Cardiac fibroblast (primary cell): ENCODE measurements at places on chromosomes 6 and 20.

- peak; percentile 53 for DNase-seq
Observed at GRCh38 chr6:73648166-73648565, 5.6 kb downstream of the SLC17A5 start.

GRCh38 chr6:147856687-147857086, 348.2 kb downstream of the SAMD5 start:
- no peak for DNase-seq

GRCh38 chr6:130574146-130574545, 208.3 kb downstream of the TMEM200A start:
- DNase-seq: no peak

DNA sequence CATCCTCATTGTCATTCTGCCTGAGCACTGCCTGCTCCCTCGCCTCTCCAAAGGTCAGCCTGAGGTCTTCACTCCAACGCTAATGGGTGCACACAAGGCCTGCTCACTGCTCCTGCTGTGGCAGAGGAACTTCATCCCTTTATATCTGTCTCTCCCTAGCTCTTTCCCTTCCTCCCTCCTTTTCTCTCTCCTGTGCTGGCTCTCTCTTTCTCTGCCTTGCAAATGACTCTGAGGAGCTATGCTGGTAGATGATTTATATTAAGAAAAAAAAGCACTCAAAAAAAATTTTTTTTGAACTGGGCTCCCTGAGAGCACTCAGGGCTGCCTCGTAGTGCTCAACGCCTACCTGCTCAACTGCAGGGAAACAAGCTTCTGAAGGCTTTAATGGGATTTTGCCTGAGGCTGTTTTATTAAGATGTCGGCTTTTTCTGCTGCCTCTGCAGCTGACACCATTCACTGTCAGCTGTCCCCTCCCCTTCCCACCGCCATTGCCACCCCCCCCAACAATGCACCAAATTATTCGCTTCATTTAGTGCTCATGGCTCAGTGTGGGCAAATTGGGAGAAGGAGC, 137.7 kb upstream of the DEFB112 start:
- DNase-seq: no peak

- peak; percentile 13 for DNase-seq
Observed at GRCh38 chr20:39631557-39631956, 669.4 kb downstream of the DHX35 start.

DNA sequence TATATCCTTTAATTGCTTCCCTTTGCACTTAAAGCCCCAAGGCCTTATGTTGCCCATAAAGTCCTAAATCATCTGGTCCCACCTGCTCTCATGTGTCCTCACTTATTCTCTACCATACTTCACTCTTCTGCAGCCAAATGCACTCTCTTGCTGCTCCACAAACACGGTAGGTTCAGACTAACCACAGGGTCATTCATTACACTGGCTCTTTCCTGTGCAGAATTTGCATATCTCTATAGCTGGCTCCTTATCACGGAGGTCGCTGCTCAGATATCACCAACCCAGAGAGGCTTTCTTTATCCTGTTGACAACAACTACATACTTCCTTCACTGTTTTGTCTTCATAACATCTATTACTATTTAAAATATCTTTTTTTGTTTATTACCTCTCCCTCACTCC, 86.8 kb downstream of the MOXD1 start:
- no peak for DNase-seq

DNA sequence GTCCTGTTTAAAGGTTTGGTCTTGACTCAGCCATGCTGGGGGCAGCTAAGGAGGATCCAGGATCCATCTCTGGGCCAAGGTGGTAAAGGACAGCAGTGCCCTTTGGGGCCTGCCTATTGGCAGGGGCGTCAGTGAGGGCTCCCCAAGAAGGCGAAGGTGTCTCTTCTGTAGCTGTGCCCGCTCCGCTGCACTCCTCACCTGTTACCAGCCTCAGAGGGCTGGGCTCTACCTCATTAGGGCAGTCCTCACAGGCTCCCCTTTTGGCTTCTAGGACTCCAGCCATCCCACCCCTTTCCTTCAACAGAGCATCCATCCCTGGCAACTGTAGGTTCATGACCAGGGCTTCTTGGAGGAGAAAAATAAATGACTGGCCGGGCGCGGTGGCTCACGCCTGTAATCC, 10.3 kb downstream of the FRS3 start:
- no peak for DNase-seq

- DNase-seq: no peak
Observed at GRCh38 chr20:36305602-36306551, at the start of gene DLGAP4. TSS of gene DLGAP4 (plus strand) at chr20:36306339. CDS start at chr20:36431718, 125,379 bp downstream.

DNA sequence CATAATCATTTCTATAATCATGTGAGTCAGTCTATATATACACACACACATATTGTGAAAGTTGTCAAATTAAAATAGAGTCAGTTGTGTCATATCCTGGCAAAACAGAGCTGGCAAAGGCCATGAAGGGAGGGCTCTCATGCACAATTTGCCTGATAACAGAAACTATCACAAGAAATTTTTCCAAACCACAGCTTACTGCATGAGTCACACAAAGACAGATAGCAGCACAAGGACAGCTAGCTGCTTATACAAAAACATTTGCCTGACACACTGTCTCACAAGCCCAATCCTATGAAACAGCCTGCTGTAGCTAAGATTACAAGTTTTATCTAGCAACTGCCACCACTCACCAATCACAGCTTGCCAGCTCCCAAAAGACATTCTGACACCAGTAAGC, 848.5 kb upstream of the MAN1A1 start:
- peak; percentile 48 for DNase-seq

GRCh38 chr6:161056451-161056850, 64.9 kb downstream of the MAP3K4 start:
- no peak for DNase-seq

DNA sequence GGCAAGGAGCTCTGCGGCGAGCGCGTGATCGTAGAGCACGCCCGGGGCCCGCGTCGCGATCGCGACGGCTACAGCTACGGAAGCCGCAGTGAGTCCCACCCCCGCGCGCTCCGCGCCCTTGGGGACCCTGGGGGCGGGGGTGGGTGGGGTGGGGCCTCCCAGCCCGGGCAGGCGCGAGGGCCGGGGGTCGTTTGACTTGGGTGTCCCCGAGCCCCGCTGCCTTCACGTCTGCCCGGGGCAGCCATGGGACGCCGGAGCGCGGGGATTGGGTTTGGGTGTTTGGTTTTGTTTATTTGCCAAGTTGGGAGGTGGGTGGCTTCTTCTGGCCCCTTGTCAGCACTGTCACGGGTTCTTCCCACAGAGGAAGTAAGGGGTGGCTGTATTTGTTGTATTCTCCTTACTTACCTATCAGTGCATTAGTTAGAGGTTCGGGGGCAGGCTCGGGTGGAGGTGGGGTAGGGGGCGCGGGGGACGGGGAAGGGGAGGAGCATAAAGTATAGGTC, 777 bp downstream of the SRSF6 start:
- no peak for DNase-seq

GRCh38 chr6:154917941-154918340, 77.2 kb upstream of the TIAM2 start:
- no peak for DNase-seq

DNA sequence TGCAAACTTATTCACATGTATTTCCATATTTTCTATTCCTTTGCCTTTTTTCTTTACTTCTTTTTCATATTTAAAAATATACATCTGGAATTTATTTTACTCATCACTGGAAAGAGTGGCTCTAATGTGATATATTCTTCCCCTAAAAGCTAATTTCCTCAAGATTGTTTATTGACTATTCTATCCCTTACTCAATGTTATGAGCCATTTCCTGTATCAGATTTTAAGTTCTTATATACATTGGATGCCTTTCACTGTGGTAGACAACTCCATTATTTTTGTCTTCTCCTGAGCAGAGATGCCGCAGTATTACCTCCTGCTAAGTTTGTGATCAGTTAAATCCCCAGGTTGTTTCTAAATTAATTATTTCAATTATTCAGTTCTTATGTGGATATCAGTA, 418.4 kb upstream of the JAG1 start:
- no peak for DNase-seq

DNA sequence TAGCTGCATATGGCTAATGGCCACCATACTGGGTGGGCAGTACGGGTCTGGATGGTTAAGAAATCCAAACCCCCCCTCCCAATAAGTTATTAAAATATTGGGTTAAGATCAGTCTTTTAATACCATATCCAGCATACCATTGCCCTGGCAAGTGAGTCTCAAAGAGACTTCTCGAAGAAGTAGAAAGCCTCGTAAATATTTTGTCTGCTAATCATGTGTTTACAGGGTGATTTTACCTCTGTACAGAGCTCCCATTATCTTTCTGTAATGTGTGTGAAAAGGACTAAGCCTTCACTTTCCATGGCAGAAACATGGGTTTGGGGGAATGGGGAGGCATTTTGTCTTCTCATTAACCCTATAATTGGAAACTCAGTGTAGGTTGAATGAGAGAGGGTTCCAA, 174.7 kb upstream of the LAMP5 start:
- DNase-seq: no peak
